ENCODE measurements at places on chromosomes 12 and 14. TPM values are rescaled to one million over a fixed set of nuclear protein-coding genes. Genes with fewer than 3 reads are reported as not detected.

Gene VDR
- total RNA-seq, result 28.7 TPM

- no peak for DNase-seq
Measured at GRCh38 chr12:22399464-22400180, 65.1 kb upstream of the ST8SIA1 start.

DNA sequence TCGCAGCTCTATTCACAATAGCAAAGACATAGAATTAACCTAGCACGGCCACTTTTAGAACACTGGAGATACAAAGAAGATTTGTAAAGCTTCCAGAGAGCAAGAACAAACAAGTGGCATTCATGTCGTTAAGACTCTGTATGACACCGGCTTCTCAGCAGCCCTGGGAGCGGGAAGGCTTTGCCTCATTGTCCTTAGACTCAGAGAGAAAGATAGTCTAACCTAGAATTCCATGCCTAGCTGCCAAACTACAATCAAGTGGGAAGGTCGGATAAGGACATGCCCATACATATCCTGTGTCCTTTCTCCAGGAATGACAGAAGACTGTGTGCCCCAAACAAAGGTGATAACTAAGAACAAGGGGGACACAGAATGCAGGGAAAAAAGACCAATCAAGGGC, 1038.3 kb downstream of the BCL11B start:
- DNase-seq, result no peak

- no peak for DNase-seq
Measured at GRCh38 chr14:75440733-75441477, 13.1 kb downstream of the JDP2 start.

All from upper lobe of right lung (tissue), 1 donor.